Effector CD4-positive, alpha-beta T cell (primary cell): ENCODE measurements at places on chromosomes 13 and 19.

DNA sequence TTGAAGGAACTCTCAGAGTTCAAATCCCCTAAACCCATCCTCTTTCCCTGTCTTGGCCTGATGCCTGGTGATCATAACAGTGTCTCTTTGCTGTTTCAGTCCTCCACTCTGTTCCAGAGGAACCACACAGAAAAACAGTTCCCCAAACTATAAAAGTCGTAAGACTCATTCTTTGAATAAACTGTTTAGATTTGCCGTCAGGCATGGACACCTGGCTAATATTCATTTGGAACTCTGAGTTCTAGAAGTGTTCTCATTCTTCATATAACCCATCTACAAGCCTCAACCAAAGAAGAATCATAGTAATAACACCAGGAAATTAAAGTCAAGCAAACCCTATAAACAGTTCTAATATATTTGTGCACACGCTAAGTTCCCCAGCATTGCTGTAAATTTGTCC lies 37.7 kb upstream of the ABCC4 start:
- DNase-seq, result no peak

GRCh38 chr19:38691938-38692457 lies 44.5 kb downstream of the ACTN4 start:
- DNase-seq, result no peak

DNA sequence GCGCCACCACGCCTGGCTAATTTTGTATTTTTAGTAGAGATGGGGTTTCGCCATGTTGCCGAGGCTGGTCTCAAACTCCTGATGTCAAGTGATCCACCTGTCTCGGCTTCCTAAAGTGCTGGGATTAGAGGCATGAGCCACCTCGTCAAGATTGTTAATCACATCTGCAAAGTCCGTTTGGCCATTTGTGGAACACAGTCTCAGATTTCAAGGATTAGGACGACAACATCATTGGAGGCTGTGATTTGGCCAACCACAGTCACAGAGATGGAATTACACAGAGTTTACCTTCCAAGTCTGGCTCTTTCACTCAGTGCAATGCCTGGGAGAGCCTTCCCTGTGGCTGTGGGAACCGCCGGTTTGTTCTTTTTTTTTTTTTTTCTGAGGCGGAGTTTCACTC lies 17.8 kb downstream of the SULT2B1 start:
- DNase-seq, result no peak

DNA sequence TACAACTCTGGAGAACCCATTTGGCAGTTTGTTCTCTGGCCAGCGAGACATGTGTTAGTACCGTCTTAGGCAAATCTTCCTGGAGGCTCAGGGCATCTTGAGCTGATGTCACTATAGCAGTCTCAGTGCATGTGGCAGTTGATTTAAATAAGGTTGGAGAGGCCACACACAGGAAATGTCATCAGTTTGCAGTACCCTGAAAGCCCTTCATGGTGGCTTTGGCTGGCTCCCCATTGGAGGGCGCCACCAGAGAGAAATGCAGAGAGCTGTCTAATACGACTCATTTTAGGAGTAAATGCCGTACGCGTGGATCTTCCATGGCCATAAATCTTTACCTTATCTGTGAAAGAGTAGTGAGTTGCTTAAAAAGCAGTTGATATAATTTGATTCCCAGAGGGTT lies 163.1 kb downstream of the STK24 start:
- DNase-seq, result no peak

DNA sequence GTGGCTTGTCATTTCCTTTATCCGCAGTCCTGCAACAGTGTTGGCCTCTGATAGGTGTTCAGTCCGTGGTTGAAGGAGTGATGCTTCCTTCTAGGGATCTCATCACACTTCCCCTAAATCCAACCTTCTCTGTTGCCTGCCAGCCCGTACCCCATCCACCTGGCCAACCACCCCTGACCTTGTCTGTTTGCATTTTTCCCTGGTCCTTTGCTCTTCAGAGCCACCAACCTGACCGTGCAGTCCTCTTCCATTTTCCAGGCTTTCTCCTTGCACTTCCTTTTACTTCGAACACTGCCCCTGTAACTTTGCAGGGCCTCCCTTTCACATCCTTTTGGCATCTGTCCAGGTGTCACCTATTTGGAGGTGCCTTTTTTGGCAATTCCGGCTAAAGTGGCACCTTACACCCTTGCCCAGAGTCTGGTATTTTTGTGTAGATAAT lies 696 bp downstream of the ZNF460 start:
- peak; percentile 11 for DNase-seq
